Activated CD4-positive, alpha-beta T cell treated with anti-CD3 and anti-CD28 coated beads, Interleukin-2, amount 10 ng/mL, durations not matched to agents 7 days and 5 days (primary cell): ENCODE measurements at places on chromosomes 3 and 15.

GRCh38 chr15:100941536-100941935 is 22.4 kb downstream of the LRRK1 start:
- no peak for DNase-seq

DNA sequence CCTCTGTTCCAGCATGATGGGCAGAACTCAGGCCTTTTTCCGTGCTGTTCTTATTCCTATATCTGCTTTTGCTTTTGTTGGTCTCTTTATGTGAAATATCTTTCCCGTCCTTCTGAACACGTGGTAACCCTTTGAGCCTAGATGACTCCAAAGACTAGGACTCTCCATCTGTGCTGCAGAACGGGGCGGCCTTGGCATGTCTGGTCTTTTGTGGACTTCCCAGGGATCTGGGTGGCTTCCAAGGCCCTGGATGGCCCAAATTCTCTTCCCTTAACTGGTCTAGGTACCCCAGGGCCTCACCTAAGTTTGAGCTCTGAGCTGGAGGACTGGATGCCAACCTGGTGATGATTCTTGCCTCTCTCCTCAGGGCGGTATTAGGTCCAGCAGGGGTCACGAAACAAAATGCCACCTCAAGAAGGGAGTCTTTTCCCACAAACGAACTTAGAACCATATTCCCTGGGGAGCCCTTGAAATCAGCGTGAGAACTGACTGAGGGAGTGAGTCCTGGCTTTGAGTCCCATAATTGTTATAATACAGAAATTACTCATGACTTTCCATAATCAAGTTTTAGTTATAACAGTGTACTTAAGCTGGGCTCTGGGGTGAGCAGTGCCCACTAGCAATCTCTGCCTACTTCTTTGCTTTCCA is 13.8 kb downstream of the TLNRD1 start:
- DNase-seq, result no peak

GRCh38 chr3:54733106-54734006 is 194.5 kb downstream of the LRTM1 start:
- no peak for DNase-seq

DNA sequence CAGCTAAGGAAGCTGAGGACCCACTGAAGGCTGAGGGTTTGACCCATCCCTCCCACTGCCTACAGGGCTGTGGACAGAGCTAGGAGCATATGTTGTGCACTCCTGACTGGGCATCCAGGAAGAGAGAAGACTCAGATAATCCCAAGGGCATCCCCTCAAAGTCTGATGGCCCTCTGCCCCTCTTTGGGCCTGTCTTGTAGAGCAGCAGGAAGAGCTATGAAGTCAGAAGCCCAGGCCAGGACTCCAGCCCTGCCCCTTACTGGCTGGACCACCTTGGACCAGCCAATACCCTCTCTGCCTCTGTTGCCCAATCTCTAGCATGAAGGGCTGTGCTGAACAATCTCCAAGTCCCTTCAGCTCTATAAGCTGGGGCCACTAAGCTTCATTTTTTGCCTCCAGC is 210.8 kb downstream of the RPLP1 start:
- DNase-seq, result no peak

GRCh38 chr3:141769221-141769894 is 6.2 kb downstream of the GRK7 start:
- DNase-seq, result no peak

GRCh38 chr15:69661871-69662644 is 209.4 kb downstream of the RPLP1 start:
- DNase-seq, result no peak

- no peak for DNase-seq
Measured at GRCh38 chr3:64741341-64741740, 53.5 kb upstream of the ADAMTS9 start.

DNA sequence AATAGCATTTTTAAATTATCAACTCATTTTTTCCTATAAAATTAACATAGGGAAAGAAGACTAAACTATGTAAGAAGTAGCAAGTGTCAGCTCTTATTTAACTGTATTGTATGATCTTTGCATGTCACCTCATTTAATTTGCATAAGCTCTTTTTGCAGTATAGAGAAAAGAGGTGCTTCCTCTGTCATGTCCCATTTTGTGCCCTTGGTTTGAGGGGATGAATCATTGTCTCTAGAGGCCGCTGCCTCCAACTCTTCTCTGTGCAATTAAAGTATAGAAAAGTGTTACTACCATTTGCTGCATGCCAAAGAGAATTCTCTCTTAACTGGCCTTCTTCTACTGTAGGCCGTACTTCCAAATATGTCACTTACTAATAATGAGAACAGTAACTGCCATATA is 93.4 kb downstream of the LRRC28 start:
- no peak for DNase-seq
